ENCODE measurements at places on chromosomes 5 and 9.

DNA sequence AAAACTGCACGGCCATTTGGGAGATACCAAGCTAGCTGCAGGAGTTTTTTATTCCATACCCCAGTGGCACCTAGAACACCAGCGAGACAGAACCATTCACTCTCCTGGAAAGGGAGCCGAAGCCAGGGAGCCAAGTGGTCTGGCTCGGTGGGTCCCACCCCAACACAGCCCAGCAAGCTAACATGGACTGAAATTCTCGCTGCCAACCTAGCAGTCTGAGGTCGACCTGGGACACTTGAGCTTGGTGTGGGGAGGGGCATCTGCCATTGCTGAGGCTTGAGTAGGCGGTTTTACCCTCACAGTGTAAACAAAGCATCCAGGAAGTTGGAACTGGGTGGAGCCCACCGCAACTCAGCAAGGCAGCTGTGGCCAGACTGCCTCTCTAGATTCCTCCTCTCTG lies 108.9 kb upstream of the CHD1 start:
- DNase-seq = no peak

DNA sequence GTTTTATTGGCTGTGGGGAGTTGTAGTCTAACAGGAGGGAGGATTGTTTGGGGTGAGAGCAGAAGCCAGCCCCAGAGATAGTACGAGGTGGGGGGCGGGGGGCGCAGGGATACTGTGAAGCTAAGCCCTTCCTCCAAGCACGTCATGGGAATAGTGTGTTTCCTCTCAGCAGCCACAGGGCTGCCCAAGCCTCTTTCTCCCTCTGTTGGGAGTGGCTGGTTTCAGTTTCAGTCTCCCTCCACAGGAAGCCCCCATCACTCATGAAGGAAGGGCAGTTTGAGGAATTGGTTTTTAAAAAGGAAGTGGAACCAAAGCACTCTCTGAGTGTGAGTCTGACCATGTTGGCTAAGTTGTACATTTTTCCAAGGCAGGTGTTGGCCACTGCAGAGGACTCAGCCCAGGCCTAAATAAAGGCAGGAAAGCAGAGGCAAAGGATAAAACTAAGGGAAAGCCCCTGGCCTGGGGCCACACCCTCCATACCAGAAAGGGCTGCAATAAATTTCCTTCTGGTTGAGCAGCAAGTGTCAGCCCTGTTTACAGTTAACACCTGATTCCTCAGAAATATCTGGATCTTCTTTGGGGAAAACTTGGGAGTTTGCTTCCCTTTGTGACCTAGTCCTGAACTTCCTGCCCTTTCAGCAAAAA lies 3.2 kb downstream of the RAB24 start:
- DNase-seq = no peak

GRCh38 chr5:55081541-55081940 lies 20.9 kb upstream of the GZMA start:
- DNase-seq = no peak

- DNase-seq = no peak
These were observed 5.3 kb upstream of the RXRA start for GRCh38 chr9:134320868-134321471.

- no peak for DNase-seq
These were observed 16.7 kb downstream of the P4HA2 start for GRCh38 chr5:132210944-132211343.

GRCh38 chr5:72166070-72166979 lies 59.0 kb downstream of the MAP1B start:
- peak; percentile 61 for DNase-seq

- DNase-seq = no peak
These were observed 6.3 kb upstream of the SLC25A48 start for GRCh38 chr5:135827965-135828781.

DNA sequence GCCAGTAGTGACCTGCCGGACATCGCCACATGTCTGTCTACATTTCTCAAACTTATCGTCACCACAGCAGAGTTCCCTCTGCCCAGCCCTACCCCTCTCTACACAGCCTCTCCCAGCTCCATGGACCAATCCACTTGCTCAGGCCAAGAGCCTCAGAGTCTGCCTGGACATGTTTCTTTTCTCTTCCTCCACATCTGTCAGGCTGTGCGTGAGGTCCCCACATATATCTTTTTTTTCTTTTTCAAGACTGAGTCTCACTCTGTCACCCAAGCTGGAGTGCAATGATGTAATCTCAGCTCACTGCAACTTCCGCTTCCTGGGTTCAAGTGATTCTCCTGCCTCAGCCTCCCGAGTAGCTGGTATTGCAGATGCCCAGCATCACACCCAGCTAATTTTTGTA lies 62.7 kb upstream of the GGTA1 start:
- no peak for DNase-seq

GRCh38 chr5:6827526-6828219 lies 114.4 kb downstream of the TENT4A start:
- no peak for DNase-seq

DNA sequence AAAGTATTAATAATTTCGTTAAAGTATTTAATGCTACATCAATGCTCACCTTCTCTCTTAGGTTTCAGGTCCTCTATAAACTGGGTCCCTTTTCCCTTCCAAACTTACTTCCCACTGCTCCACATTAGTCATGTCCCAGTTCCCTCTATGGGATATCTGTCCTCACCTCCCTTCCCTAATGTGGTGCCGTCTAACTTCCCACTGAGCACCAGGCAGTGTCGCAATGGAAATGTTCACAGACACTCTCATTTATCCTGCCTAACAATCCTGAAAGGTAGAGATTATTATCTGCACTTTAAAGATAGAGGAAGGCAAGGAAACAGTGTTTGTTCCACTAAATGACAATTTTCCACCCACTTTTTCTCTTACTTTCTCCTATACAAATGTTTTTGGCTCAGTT lies 329.7 kb downstream of the CWC27 start:
- no peak for DNase-seq

DNA sequence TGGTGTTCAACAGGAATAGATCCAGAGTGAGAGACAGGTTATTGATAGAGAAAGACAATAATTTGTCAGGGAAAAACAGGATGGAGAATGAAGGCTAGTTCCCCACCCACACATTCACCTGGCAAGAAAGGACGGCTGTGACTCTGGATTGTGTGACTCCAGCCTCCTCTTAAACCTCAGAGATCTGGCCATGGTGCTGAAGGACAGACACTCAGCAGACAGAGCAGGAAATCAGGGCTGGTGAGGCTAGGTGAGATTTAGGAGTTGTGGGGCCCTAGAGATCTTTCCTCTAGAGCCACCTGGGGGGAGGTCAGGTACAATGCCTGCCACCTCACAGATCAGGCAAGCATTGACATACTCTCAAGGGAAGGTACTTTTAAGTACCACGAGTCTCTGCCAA lies 15.2 kb downstream of the OR1B1 start:
- no peak for DNase-seq

DNA sequence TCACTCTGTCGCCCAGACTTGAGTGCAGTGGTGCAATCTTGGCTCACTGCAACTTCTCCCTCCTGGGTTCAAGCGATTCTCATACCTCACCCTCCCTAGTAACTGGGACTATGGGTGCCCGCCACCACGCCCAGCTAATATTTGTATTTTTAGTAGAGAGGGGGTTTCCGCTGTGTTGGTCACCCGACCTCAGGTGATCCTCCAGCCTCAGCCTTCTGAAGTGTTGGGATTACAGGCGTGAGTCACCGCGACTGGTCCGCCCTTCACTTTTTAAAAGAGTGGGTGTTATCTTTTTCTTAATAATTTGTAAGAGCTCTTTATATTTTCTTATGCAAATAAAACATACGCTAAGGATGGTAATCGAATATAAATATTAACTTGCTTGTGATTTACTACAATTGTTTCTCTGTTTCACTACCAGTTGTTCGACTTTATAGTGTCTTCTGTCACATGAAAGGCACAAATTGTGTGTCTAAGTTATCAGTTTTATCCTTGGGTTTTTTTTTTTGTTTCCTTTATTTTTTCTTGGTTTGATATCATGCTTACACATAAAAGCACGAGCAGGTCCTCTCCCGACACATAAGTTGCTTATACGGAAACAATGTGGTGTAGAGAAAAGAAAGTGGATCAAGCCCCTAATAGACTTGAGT lies 1.9 kb upstream of the GPBP1 start:
- no peak for DNase-seq

GRCh38 chr5:34916518-34916917 lies 1.0 kb downstream of the BRIX1 start:
- DNase-seq = no peak

- no peak for DNase-seq
These were observed 1.2 kb upstream of the TJP2 start for GRCh38 chr9:69172895-69173294.

GRCh38 chr9:97615439-97616072 lies 17.6 kb downstream of the TSTD2 start:
- peak; percentile 62 for DNase-seq

- no peak for DNase-seq
These were observed 166.1 kb downstream of the MRPS30 start for GRCh38 chr5:44974813-44975212.

DNA sequence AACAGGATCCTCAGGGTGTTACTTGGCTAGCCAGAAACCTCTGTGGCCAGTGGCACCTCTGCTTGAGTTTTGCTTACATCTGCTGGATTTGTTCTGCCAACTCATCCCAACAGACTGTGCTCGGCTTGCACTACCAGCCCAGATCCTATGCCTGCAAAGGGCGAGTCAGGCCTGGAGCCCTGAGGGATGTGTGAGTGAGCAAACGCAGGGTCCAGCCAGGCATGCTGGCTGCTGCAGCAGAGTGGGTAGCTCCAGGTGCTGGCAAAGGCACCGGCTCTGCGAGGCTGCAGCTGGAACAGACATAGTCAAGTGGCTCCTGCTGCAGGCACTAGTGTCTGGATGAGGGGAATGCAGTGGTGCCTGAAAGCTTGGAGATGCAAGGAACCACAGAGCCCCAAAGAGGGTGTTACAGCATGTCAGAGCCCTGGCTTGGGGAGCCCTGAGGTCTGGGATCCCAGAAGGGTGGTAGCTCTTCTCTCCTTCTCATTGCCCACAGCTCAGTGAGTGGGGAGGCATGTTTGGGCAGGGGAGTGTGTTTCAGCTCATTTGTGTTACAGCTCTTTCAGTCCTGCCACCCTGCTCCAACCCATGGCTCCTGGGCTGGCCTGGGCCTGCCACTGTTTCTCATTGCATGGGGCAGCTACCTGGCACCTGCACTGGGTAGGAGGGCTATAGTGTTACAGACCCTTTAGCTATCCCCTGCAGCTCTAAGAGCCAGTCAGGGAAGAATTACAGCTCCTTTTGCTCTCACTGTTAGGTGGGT lies 332.6 kb downstream of the TAF11L14 start:
- no peak for DNase-seq

DNA sequence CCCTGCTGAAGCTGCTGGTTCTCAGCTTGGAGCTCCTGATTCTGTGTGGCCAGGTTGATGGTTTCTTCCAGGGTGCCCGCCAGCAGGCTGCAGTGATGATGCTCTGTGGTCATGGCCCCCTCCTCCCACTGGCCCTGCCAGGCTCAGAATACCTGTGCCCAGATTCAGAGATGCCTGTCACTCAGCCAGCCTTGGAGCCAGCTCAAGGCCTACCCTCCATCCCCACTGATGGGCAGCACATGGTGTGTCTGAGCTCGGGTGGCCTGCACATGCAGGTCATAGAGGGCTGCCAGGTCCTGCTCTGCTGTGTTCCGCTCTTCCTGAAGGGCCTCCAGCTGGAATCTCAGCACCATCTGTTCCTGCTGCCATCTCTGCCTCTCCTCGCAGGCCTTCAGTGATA lies 5.4 kb downstream of the SLC35A4 start:
- DNase-seq = no peak

DNA sequence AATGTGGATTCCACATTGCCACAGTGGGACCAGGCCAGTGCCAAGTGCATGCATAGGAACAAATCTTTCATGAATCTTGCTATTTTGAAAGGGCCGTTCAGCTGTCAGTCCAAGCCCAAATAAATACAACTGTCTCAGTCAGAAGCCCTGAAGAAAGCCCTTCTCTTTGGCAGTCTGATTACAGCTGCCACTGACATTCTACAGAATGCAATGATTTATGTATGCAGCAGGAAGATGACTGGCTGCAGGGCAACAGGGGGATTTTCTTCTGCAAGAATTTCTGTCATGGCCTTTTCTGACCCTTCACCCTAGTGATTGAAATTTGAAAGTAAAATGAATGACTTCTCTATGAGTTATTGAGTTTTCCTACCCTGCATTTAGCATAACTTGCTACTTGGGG lies 86.7 kb upstream of the FER start:
- no peak for DNase-seq

DNA sequence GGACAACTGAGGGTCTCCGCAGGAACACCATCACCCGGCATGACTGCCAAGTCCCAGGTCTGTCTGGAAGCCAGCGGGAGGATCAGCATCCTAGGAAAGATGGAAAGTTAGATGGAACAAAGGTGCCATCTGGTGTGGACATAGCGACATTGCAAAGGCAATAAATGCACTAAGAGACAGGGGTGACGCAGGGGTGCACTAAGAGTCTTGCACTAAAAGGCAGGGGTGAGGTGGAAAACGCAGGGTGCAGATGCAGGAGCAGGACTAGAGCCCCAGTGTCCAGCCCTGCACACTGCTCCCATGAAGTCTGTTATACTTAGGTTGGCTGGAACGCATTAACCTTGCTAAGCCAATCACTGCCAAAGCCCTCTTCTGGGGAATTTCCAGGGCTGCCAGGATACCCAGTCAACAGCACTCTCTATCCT lies 15.5 kb downstream of the ATOX1 start:
- no peak for DNase-seq

DNA sequence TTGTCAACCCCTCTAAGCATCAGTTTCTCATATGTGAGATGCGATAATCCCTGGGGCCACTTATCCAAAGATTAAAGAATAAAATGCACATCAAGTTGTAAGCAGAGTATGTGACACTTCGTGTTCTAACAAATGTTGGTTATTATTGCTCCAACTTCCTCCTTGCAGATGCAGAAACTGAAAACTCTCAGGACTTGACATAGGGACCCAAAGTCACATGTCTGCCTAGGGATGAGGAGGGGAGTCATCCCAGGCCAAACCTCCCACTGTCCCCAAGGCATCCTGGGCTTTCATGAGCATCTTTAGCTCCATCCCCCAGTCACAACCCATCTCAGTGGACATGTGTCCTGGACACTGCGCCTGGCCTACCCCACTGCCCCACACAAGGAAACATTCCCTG lies 27.5 kb upstream of the SYK start:
- DNase-seq = no peak

- peak; percentile 22 for DNase-seq
These were observed 33.7 kb downstream of the LHX2 start for GRCh38 chr9:124045076-124045829.

GRCh38 chr5:172443441-172444109 lies 10.8 kb downstream of the SH3PXD2B start:
- DNase-seq = no peak

GRCh38 chr9:10134266-10134665 lies 478.5 kb downstream of the PTPRD start:
- DNase-seq = no peak

GRCh38 chr9:76996700-76997099 lies 22.8 kb upstream of the FOXB2 start:
- no peak for DNase-seq
